Left colon (tissue), 2 donors: ENCODE measurements at places on chromosomes 1 and 21. TPM values are rescaled to one million over a fixed set of nuclear protein-coding genes. Genes with fewer than 3 reads are reported as not detected.

DNA sequence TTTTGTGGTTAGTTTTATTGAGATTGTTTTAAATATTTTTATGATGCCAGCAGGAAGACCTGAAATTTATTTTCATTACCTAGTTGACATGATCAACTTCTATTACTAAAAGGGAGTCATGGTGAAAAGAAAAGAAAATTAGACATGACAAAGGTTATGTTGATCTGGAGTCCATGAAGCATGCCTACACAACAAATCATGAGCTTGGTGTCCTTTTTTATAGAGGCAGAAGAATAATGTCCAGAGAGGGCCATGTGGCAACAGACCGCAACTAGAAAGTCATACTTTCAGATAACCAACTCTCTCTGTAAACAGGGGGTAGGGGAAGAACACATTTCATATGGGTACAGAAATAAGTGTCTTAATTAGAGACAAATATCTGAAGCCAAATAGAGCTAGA, 175.5 kb upstream of the HOOK1 start:
- DNase-seq = no peak

- DNase-seq = no peak
These were observed 36.2 kb upstream of the ZNF362 start for GRCh38 chr1:33219886-33220661.

Gene GBP3
- 126 TPM for total RNA-seq

- DNase-seq = no peak
These were observed 38.9 kb downstream of the ZC3H11B start for GRCh38 chr1:219573960-219574359.
